ENCODE measurements at places on chromosomes 2 and 18.

- peak; percentile 45 for DNase-seq
Measured at GRCh38 chr2:1741851-1742250, 2.5 kb downstream of the PXDN start.

GRCh38 chr18:2654169-2654927 lies 1.2 kb upstream of the SMCHD1 start:
- DNase-seq: no peak

GRCh38 chr2:60989259-60989658 lies 28.3 kb upstream of the PEX13 start:
- no peak for DNase-seq

DNA sequence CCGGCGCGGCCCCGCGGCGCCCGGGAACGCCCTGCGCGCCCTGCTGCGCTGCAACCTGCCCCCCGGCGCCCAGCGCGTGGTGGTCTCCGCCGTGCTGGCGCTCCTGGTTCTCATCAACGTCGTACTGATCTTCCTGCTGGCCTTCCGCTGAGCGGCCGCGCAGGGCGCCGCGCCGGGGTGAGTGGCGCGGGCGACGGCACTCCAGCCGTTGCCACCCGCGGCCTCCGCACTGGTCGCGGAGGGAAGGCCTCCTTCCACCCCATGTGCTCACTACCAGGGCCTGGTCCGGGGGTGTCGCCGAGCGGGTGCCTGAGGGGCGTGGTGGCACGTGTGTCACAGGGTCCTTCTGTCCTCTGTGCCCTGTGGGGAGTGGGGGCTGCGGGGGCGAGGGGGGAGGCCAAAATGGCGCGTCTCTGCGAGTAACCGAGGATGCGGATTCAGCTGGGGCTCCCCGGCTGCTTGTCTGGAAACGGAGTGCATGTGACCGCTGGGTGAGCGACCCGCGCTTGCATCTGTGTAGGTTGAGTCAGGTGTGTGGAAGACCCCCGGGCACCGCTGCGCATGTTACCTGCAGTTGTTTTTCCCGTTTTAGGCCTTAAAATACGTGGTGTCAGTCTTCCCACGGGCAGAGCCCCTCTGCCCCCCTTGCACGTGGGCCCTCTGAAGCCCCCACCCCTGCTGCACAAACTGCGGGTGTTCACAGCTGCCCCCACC lies 58.0 kb downstream of the FAM168B start:
- DNase-seq: peak; percentile 12

DNA sequence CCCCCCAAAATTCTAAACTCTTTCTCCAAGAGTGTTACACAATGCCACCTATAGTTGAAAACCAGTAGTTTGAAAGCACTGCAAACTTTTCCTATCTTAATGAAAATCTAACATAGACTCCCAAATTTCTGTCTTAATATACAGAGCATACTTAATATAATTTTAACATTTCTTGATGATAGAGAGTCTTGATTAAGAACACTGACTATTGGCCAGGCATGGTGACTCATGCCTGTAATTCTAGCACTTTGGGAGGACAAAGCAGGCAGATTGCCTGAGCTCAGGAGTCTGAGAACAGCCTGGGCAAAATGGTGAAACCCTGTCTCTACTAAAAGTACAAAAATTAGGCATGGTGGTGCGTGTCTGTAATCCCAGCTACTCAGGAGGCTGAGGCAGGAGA lies 34.2 kb downstream of the ASXL2 start:
- no peak for DNase-seq

DNA sequence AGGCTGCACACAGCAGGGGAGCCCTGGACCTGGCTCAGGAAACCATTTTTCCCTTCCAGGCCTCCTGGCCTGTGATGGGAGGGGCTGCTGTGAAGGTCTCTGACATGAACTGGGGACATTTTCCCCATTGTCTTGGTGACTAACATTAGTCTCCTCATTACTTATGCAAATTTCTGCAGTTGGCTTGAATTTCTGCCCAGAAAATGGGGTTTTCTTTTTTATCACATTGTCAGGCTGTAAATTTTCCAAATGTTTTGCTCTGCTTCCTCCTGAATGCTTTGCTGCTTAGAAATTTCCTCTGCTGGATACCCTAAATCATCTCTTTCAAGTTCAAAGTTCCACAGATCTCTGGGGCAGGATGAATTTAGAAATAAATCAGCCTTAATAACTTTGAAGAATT lies 78.2 kb downstream of the EHBP1 start:
- peak; percentile 51 for DNase-seq
